Fibroblast of skin of abdomen (primary cell): ENCODE measurements at places on chromosomes 1 and 21.

DNA sequence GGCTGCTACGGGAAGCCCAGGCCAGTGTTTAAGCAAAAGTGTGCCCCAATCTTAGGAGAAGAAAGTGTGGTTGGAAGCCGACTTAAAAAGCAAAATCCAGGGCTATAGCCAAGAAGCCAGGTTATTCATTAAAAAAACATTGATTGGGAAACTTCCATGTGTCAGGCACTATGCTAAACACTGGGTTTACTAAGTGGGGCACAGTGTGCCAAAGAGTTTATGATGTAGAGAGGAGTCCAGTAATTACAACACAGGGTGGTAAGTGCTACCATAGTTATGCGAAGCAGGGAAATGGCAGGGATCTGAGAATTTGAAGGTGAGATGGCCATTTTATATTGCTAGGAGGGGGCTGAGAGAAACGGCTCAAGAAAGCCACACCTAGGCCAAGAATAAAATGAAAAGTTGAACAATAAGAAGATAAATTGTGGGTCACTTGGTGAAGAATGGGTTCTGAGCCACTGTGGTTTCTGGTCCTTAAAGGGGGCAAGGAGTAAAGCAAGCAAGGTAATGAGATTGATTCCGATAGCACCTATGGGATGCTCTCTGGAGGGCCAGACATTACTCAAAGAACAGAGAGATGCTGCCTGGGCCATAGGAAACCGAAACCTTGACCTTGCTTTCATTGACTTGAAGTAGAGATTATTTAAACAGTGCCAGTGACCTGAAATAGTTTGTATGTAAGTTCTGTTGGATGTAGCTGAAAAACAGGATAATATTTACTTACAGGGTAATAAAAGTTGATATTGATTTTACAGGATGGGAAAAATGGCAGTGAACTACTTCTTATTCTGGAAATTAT, 177.8 kb downstream of the GIPC2 start:
- peak; percentile 18 for DNase-seq

DNA sequence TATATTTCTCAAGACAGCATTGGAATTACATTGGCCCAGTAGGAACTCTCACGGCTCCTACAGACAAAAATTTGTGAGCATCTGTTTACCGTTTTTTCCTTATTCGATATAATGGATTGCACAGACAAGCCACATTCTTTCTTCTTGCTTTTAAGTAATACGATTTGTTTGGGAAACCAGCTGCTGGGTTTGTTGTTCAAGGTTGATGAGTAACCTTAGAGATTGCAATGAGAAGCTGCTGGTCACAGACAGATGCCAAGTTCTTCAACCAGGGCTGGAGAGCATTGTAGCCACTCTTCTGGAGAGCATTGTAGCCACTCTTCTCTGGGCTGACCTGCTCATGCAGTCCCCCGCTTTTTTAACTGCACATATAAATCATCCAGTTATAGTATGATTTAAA, 1.4 kb upstream of the MIA3 start:
- peak; percentile 67 for DNase-seq

GRCh38 chr1:119075614-119076013, 64.8 kb downstream of the WARS2 start:
- peak; percentile 77 for DNase-seq

DNA sequence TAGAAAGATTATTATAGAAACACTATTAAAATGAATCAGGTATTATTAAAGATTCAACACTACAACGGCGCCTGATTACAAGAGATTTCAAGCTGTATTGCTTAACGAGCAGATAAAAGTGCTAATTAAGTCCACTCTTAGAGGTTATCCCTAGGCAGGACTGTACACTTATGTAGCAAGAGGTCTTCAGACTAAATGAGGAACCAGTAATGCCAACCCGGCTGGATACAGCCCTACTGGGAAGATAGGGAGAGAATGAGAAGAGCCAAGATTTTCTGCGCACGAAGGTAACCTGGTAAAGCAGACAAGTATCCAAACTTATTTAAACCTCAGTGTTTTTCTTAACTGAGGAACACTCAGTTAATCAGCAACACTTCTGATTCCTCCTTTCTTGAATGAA, 115.7 kb upstream of the HIVEP3 start:
- DNase-seq, result no peak
